ENCODE measurements at places on chromosomes 1 and 21. TPM values are rescaled to one million over a fixed set of nuclear protein-coding genes. Genes with fewer than 3 reads are reported as not detected.

GRCh38 chr1:172906778-172907592, 143.8 kb downstream of the TNFSF18 start:
- DNase-seq: no peak

DNA sequence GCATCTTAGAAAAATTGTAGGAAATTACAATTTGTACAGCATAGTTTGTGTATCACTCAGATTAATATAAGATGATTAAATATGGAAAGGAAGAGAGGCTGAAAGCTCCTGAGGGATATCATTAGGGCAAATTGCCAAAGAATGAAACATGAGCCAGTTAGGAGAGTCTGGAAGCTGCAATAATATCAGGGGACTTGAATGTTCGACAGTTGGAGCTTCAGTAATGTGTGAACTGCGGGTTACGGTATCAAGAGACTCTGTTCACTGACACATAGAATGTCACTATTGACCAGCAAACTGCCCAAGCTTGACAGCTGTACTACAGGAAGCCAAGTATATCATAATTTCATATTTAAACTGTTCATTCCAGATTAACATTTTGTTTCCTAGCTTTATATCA, 157.2 kb downstream of the DENND1B start:
- no peak for DNase-seq

GRCh38 chr1:44025816-44026215, 5.4 kb downstream of the SLC6A9 start:
- no peak for DNase-seq

DNA sequence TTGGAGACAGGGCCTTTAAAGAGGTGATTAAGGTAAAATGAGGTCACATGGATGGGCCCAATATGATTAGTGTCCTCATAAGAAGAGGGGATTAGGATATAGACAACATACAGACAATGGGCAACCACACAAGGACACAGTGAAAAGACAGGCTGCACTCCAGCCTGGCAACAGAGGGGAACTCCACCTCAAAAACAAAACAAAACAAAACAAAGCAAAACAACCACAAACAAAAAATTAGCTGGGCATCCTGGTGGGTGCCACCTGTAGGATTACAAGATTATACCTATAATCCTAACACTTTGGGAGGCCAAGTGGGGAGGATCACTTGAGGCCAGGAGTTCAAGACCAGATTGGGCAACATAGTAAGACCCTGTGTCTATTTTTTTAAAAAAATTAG, 4.8 kb upstream of the MDM4 start:
- no peak for DNase-seq

SDC3 gene
- 29.7 TPM for total RNA-seq

DNA sequence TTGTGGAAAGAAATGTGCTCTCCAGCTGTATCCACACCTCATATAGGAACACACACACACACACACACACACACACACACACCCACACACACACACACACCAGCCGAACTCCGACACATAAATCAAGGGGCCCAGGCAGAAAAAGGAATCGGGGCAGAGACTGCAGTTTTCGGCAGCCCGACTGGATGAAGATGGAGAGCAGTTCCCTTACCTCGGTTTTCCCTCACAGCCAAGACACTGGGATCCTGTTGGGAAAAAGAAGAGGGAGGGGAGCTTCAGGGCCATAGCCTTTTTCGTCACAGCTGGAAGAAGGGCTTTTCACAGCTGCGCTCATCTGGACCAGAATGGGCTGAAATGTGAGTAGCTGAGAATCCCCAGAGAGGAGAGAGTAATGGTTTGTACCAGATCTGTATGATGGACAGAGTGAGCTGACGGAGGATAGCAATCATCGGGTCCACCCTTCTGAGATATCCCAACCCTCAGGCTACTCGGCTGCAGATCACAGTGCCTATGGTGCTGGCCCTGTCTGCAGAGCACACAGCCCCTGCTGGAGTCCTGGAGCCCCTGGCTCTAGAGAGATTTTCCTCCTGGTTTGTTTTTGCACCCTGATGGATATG, 37.7 kb downstream of the PIK3C2B start:
- no peak for DNase-seq

DNA sequence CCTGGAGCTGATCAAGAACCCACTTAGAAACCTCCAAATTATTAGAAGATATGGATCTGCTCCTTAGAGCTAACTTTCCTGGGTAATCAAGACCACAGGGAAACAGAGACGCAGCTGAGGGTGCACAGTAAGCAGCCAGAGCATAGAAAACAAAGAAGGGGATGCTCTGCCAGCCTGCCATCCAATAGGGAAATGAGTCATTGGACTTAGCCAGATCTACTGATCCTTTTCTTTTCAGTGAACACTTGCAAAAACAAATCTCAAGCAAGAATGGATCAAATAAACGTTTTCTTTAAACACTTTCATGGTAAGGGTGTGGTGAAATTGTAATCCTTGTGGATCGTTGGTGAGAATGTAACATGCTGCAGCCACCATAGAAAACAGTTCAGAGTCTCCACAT, 474.0 kb downstream of the LTN1 start:
- DNase-seq: no peak

DNA sequence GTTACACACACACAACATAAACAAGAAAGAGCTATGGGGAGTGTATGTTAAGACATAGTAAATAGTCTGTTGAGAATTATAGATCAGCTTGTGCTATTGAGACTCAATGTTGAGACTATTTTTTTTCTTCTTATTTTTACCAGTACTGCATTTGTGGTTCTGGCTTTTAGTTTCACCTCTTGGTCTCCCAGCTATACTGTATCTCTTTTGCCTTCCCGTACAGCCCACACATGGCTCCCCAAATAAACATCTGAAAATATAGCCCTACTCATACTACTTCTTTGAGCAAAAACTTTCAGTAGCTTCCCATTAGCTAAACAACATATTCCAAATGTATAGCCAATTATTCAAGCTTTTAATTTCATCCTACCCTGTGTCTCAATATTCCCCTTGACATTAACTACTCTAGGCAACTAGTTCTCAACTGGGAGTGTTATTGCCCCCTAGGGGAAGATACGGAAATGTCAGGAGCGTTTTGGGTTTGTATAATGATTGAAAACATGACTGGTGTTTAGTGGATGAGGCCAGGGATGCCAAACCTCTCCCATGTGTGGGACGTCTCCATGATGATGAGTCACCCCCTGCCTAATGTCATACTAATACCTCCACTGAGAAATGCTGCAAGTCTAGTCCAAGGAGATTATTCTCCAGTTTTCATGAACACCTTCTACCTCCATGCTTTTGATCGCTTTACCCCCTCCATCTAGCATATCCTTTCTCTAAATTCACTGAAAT, 6.8 kb downstream of the RPE65 start:
- DNase-seq: no peak

DNA sequence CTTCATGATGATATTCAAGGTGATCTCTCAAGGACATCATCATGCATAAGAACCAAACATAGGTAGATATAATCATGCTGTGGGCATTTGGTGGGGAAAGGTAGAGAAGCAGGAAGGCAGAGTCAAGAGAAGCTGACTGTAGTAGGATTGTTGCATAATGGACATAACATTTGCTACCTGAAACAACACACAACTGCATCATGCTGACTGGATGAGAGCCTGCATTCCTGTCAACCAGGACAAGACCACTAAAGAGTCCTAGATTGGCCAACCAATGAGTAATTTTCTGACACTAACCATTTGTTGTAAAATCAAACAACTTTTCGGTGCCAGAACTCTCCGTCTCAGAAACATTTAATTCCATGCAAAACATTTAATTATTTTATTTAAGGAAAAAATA, 377.2 kb downstream of the PLPP3 start:
- no peak for DNase-seq

GRCh38 chr1:172647987-172648386, 10.9 kb upstream of the FASLG start:
- DNase-seq: no peak

DNA sequence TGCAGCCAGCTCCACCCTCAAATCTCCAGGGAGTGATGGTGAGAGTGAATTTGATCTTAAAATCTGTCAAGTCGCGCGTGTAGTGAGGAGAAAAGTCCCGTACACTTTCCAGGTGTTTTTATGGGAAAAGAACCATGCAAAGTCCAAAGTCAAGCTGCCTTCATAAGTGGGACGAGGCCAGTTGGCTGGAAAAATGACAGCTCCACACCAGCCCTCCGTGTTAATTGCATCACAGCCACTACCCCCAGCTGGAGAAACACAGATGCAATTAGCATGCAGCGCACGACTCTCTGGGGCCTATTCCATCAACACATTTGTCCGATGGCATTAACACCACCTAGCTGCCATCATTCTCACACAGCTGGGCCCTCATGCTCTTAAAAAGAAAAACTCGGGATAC, 68.4 kb downstream of the KLHDC7A start:
- DNase-seq: no peak

CTSE gene
- not detected for total RNA-seq

- DNase-seq: no peak
These were observed 211.6 kb downstream of the HHAT start for GRCh38 chr1:210540288-210540687.

PTPRC gene
- total RNA-seq: 11.4 TPM

DNA sequence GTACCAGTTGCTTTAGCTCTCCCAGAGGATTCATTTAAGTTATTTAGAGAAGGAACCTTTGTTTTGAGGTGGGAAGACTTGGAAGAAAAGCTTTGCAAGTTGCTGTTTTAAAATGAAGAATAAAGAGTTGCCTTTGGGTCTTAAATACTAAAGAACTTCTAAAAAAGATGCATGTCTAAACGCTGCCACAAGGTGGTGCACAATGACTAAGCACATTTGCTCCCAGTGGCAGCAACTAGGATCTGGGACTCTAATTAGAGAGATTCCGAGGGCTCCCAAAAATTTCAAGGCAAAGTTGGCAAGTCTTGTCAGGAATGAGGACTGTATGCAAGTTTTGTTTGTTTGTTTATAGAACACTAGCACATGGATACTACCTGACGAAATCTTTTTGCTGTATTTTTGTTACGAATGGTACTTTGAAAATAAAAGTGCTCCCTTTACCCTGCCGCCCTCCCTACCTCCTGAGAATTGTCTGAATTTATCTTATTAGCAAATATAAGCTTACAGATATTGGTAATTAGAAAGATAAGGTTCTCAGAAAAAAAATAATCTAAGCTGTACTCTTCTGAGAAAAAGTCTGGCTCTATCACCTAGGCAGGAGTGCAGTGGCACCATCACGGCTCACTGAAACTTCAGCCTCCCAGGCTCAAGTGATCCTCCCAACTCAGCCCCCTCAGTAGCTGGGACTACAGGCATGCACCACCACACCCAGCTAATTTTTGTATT, 121.8 kb downstream of the HFM1 start:
- no peak for DNase-seq

DNA sequence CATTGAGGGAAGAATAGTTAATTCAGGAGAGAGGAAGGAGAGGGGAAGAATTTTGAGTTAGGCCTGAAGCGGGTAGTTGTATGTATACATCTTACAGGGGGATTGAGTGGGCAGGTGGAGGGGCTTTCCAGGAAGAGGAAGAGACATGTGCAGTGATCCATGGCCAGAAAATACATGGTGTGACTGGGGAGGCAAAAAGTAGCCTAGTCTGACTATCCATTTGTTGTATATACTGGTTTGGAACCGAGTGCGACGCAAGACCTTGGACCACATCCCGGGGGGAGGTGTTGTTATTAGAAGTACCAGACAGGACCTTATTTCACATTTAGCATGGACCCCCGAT, 158.3 kb downstream of the SDCCAG8 start:
- DNase-seq: no peak

- DNase-seq: no peak
These were observed 433 bp upstream of the DMBX1 start for GRCh38 chr1:46489169-46489637.

ICOSLG gene
- total RNA-seq: 1.5 TPM
